Stimulated activated CD4-positive, alpha-beta T cell treated with anti-CD3 and anti-CD28 coated beads, TNF-alpha, amount 100 ng/mL, for 4 hours (primary cell): ENCODE measurements at places on chromosomes 3 and 15.

- no peak for DNase-seq
These were observed 598 bp upstream of the TGFBR2 start for GRCh38 chr3:30605706-30606300.

- no peak for DNase-seq
These were observed 207.6 kb upstream of the MDFIC2 start for GRCh38 chr3:70519913-70520659.

DNA sequence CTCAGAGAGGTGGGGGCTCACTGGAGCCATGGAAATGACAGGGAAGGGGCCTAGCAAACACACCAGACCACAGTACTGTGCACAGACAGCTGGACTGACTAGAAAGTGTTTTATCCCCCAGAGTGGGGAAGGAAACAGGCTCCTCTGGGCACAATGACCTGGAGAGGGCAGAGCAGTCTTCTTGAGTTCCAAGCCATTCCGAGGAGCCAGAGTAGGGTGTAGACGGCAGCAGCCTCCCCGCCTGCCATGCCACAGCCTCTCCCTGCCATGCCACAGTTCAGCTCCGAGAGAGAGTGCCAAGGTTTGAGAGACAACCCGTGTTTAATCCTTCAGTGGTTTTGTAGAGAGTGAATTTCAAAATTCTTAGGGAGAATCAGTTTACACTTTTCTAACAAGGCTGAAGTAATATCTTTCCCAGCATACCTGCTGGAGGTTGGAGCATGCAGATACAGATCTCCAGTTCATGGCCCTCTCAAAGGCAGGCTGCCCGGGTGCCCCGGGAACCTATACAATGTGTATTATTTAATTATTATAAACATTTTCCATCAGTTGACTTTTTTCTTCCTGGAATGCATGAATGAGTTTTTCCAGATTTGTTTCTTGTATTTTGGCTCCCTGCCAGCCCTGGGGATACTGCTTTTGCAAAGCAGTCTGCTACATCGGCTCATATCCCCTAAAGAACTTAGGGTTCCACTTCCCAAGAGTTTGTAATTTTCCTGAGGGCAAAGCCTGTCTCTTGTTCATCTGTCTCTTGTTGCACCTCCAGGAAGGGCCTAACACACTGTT, 3.2 kb downstream of the PODXL2 start:
- DNase-seq = no peak

DNA sequence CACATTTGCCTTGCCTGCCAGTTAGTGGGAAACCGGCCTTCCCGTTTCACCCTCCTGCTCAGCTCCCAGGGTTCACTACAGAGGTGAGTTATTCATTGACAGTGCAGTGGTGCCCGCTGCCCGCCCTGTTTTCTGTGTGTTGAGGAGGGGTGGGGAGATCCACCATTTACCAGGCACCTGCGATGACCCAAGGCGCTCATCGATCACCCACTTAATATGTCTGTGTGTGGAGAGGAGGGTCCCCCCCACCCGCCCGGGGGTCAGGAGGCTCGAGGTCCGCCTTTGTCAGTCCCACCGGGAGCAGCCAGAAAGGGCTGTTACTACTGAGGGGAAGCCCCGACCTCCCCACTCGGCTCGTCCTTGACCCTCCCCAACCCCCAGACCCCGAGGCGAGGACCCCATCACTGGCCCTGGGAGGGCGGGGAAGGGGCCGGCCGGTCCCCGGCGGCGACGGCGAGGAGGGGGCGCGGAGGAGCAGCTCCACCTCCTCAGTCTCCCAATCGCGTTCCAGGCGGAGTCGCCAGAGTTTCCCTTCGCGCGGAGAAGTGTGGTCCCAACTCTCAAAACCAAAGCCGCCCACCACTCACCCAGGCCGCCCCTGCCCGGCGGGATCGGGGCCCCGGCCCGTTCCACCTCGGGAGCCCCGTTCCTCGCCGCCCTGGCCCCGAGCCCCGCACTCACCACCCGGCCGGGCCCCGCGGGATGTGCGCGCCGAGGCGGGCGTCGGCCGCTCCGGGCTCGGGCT, 1.1 kb downstream of the PLXNB1 start:
- no peak for DNase-seq

DNA sequence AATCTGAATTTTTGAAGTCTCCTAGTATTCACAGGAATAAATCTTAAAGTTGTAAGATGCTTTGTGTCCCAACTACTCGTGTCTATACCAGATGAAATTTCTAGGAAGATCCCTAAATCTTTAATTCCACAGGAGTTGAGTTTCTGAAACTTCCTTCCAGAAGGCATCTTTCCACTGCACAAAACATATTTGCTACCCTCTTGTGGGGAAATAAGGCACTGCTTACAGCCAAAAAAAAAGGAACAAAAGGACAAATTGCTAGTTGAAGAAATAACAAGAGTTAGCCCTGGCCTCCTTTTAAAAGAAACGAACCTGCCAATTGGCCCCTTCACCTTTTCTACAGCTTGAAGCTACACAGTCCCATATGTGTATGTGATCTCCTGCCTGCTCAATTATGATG, 54.0 kb downstream of the TAFA4 start:
- no peak for DNase-seq

DNA sequence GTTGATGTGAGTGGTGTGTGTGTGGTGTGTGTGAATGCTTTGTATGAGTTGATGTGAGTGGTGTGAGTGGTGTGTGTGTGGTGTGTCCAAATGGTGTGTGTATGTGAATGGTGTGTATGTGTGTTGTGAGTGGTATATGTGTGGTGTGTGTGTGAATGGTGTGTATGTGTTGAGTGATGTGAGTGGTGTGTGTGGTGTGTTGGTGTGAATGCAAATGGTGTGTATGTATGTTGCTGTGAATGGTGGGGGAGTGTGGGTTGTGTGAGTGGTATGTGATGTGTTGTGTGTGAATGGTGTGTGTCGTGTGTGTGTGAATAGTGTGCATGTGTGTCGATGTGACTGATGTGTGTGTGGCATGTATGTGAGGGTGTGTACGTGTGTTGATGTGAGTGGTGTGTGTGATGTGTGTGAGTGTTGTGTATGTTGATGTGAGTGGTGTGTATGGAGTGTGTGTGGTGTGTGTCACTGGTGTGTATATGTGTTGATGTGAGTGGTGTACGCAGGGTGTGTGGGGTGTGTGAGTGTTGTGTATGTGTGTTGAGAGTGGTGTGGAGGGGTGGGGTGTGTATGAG, 40.6 kb downstream of the ARNT2 start:
- no peak for DNase-seq

GRCh38 chr3:134291319-134292254, 40.9 kb upstream of the RYK start:
- DNase-seq = no peak

- no peak for DNase-seq
These were observed 45.2 kb upstream of the SEC61A1 start for GRCh38 chr3:128007033-128007424.

DNA sequence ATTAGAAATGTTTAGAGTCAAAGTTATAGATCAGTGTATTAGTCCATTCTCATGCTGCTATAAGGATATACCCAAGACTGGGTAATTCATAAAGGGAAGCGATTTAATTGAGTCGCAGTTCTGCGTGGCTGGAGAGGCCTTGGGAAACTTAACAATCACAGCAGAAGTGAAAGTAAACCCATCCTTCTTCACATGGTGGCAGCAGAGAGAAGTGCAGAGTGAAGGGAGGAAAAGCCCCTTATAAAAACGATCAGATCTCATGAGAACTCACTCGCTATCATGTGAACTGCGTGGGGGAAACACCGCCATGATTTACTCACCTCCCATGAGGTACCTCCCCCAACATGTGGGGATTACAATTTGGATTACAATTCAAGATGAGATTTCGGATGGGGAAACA, 871.5 kb downstream of the DIPK2A start:
- DNase-seq = no peak

DNA sequence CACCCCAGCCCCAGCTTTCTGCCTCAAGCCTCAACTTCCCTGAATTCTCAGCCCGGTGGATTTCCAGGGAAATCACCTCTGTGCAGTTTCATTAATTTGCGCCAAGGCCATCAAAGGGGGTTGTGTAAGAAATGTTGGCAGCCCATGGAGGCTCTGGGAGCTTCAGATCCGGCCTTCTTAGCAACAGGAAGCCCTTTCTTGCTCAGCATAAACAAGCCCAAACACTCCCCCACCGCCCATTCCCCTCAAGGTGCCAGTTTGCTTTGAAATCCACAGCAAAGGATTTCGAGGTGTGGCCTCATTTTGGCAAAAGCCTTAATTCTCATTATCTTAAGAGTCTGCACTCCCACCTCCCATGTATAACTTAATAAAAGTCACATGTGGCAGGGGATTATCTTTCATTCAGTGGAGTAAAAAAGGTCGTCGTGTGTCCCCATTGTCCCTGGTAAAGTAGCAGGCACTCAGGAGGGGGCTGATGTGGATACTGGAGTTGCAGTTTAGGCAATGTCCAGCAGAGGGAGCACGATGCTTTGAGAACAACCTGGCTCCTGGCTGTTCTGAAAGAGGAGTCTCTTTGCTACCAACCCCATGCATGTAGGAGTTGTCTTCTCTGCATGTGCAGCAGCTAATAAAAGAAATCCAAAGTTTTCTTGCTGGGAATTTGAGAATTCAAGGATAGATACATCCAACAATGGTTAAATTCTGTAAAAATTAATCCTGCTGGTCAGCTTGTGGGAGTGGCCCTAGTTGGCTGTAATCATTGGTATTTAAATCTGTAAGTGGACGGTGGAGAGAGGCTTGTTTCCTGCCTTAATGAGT, 39.5 kb downstream of the EBLN2 start:
- peak; percentile 55 for DNase-seq

- no peak for DNase-seq
These were observed 25.8 kb upstream of the PLA2G4E start for GRCh38 chr15:42046597-42046996.

DNA sequence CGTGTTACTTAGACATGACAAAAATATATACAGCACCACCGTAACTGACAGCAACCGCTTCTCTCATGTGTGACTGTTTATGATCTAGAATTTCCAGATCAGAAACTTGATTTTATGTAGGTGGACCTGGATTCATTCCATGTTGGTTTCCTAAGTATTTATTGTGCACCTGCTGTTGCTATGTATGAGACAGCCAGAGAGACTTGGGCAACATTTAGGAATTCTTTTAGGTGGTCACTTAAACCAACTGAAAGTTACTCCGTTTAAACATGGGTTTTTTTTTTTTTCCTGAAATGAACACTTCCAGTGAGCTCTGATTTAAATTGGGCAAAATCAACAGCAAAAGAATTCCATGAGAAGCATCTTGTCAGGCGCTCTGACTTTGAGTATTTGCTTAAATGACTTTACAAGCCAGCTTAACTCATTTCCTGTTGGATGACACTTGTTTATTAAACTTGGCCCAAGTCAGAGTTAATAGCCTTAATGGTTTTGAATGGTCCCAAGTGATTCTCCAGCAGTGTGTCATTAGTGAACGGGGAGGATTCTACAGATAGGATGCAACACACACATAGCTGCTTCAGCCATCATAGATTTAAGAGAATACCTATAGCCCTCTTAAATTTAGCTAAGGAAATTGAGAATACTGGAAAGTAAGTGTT, 31.8 kb downstream of the MITF start:
- DNase-seq = no peak

DNA sequence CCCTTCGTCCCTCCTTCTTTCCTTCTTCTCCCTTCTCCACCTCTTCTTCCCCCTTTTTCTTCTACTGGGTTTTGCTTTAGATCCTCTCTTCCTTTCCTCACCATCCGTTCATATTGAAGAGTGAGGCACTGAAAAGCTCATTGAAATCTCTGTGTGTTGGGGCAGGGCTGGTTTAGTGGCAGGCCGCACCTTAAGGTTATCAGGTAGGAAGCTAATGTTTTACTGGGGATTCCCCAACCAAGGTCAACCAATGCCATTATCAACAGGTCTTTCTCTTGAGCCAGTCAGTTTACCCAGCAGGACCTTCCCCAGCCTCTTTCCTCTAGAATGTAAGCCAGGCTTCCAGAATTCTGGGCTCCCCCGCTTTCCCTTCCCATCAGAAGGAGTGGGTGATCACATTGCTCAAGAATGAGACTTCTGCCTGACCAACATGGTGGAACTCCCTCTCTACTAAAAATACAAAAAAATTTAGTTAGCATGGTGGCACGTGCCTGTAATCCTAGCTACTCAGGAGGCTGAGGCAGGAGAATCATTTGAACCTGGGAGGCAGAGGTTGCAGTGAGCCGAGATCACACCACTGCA, 11.5 kb upstream of the VPS8 start:
- DNase-seq = no peak

- DNase-seq = no peak
These were observed 26.7 kb downstream of the LRRFIP2 start for GRCh38 chr3:37147666-37148065.

DNA sequence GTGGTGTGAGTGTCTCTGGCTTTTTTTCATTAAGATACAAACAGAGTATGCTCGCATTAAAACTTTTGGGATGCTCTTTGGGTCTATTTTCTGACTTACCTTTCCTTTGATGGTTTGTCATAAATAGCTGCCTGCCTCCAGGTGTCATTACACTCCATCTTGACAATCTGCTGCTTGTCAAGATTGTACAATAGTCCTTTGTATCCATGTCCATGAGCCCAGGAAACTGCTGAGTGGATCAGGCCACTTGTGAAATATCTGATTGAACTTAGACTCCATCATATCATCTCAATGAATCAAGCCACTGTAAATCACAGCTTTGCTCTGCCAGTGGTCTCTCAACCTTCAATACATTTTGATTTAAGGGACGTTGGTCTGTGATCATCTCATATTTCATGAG, 135.2 kb downstream of the ECT2 start:
- no peak for DNase-seq

DNA sequence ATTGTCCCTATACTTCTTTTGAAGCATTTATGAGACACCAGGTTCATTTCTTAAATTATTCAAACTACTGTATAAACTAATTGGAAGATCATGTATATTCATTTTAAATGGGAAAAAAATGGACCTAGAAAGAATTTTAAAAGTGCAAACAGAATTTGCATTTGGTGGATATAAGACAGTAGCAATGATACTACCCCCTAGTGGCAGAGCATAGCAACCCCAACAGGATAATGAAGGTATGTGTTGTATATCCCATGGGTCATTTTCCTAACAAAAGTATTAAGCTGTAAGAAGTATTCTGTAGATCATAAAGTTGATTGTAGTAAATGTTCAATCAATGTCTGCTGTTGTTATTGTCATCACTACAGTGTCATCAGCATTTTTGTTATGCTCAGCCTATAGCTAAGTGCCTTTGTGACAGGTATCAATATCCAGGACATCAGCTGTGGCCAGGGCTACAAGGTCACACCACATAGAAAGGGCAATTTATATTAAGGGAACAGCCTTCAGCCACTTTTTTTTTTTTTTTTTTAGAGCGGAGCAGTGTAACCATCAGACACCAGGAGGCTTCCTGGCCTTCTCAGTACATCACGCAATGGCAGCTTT, 175.8 kb downstream of the FOXB1 start:
- peak; percentile 4 for DNase-seq

GRCh38 chr15:97301166-97301565, 659.3 kb upstream of the ARRDC4 start:
- no peak for DNase-seq

GRCh38 chr3:190227064-190227463, 95.2 kb downstream of the CLDN1 start:
- no peak for DNase-seq

DNA sequence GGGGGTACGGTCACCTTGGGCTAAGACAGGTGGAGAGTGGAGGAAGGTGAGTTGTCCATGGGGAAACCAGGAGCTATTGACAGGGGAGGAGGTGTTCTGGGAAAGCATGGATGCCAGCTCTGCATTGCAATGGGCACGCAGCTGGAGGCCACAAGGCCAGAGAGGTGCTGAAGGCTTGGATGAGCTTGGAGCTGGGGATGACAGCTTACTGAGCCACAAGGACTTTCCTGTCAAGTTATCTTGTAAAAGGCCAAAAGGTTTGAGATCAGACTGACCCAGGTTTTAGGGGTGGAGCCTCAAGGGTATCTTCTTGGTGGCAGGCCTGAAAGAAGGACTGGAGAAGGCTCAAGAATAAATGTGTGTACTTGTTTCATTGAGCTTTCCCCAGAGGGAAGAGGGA, 115.2 kb downstream of the ASB7 start:
- DNase-seq = no peak

GRCh38 chr3:52570076-52570475, 33.7 kb downstream of the UQCC5 start:
- DNase-seq = no peak
